Activated gamma-delta T cell treated with Interleukin-2 at 50 U/mL for 16 hours (primary cell): ENCODE measurements at places on chromosomes 5 and 9.

GRCh38 chr9:14221119-14221518 is 92.8 kb downstream of the NFIB start:
- no peak for DNase-seq

GRCh38 chr9:27768781-27769180 is 195.5 kb upstream of the C9orf72 start:
- DNase-seq = no peak

- DNase-seq = no peak
Measured at GRCh38 chr5:155983954-155984353, 343.0 kb upstream of the SGCD start.

DNA sequence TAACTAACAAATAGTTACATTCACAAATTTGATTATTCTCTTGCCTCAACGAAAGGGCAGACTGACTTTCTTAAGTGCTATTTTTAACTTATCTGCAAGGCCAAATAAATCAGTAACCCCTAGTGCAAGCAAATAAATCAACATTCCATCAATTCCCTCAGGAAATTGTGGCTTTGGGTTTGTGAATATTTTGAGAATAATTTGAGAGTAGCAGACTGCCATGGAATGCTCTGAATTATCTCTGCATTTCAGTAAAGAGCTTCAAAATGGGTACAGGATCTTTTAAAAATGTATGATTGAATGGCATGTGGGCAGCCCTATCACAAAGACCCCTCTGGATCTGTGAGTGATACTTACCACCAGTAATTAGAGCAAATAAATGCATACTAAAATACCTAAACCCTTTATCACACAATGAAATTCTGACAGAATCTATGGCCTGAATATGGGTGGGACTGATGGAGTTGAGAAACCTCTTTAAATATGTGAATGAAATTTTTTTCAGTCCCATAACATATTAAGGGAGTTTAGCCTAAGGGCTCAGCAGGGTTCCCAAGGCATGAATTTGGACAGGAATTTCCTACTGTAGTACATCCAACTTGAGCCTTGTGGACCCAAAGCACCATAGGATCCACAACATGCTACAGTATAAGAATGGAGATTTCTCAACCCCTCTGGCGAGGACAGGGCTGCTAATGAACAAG is 92.5 kb upstream of the ITGA2 start:
- no peak for DNase-seq

- no peak for DNase-seq
Measured at GRCh38 chr5:110323357-110323756, 403.1 kb downstream of the TMEM232 start.

DNA sequence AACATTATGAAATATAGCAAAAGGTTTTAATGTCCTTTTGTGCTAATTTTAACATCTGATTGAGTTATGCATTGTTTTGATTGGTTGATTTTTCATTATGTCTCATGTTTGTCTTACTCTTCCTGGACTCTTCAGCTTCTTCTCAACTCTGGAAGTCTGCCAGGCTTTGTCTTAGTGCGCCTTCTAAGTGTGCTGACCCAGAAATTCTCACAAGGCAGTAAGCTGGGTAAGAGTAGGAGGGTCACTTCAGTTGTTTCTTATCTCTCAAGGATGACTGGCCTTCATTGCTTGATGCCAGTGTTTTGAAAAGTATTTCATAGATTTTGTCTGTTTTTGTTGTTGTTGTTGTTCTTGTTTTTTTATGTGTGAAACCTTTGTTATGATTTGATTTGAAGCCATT is 59.2 kb downstream of the RIC1 start:
- DNase-seq = no peak

DNA sequence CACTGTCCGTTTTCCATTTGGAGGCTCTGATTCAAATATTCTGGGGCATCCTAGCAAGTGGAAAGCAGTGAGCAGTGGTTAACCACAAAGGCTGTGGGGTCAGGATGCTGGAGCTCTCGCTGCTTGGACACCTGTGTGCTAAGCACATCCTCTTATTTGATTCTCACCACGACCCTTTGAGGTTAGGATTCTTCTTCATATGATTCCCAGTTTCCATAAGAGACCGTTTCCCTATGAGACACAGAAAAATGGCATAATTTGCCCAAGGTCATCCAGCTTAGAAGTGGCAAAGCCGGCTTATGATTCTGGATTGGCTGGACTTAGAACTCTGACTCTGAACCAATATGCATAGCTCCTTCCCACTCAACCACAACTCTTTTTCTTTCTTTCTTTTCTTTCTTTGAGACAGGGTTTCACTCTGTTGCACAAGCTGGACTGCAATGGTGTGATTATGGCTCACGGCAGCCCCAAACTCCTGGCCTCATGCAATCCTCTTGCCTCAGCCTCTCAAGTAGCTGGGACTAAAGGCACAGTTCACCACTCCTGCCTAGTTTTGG is 207.7 kb downstream of the TTLL11 start:
- no peak for DNase-seq

GRCh38 chr5:83518319-83519061 is 46.9 kb downstream of the VCAN start:
- DNase-seq = no peak

DNA sequence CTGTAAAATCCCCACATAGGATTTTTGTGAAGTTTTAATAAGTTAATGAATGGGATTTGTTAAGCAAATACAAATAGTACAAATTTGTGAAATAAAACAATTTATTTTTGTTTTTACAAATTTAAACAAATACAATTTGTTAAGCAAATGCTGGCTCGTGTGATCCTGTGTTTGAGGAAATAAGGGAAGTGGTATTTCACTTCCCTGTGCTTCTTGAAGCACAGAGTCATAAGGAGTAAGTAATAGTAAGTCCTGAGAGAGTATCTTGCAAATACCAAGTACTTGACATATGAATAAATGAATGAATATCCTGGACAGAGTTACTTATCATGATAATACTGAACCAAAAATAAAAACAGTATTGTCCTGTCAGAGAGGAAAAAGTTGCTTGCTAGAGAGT is 9.1 kb downstream of the SMIM3 start:
- DNase-seq = no peak

DNA sequence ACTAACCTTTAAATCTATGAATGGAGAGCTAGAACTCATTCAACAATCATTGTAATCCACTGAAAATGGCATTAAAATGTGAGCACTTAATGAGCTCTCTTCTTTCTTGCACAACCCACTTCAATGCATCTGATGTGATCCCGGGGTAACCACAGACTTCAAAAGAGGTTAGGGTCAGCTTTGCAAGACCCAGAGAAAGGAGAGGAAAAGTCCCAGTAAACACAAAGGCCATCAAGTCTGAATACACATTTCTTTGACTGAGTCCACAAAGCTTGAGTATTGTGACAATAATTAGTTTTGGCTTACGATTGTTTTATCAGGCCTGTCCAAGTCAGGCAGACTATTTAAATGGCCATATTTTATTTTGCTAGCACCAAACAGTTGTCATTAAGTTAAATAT is 148.8 kb upstream of the ZNF608 start:
- DNase-seq = no peak

GRCh38 chr9:3035579-3036332 is 191.9 kb upstream of the PUM3 start:
- no peak for DNase-seq

DNA sequence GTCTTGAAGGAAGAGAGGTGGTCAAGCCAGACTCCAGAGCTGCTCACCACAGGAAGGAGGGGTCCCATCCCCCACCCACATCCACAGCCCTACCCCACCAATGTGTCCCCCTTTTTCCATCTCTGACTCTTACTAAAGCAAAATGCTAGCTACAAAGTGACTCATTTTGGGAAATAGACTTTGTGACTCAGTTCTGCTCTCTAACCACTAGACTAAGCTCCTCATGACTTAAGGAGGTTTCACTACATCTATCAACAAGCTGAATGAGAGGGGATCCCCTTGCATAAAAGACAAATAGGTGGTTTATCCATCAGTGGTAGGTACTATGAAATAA is 35.1 kb upstream of the ADRB2 start:
- no peak for DNase-seq

DNA sequence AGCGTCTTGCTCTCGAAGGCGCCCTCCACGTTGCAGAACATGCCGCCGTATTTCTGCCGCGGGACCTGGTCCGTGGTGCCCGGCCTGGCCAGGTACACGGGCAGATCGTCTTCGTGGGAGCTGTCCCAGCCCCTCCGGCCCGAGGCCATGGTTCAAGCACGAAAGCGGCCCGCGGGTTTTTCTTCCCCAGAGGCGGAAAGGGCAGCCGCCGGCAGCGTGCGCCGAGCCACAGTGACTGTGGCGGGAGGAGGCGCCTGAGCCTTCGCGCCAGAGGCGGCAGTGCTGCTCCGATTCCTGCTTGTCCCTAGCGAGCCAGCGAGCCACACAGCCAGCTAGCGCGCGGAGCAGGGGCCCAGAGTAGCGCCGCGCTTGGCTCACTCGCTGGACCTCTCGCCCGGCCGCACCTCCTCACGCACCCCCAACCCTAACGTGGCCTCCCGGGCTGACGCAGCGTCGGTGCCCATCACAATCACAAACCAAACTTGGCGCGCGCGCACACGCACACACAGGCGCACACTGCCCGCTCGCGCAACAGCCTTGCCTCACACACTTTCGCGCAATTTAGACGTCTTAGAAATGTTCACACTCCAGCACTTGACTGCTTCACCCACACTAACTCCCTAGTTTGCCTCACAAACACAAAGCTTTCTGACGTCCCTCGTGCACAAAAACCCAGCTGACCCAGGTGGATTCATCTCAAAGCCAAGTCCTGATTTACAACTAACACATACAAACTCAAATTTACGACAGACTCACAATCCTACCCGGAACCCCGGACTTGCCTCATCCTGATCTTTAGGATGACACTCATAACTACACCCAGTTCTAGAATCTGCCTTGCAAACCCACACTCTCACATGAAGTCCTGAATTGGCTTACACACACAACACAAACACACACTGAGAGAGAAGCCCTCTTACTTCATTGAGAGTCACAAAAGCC is at the start of gene DPYSL3:
TSS of gene DPYSL3 (minus strand) at position 359 of the 942 bp plus-strand sequence. CDS start at position 149, 210 bp downstream.
- no peak for DNase-seq
